ENCODE measurements at places on chromosomes 6 and 20. TPM values are rescaled to one million over a fixed set of nuclear protein-coding genes. Genes with fewer than 3 reads are reported as not detected.

- H3K4me3 ChIP-seq, result no peak overlapping the region
- H3K36me3 ChIP-seq, result no peaks in the 10 kb centered on the region
- H3K4me1 ChIP-seq, result no peaks in the 10 kb centered on the region
- DNase-seq, result no peak
- no peaks in the 10 kb centered on the region for H3K27me3 ChIP-seq
- H3K27ac ChIP-seq, result no peak overlapping the region
These were observed 111.8 kb downstream of the CHD6 start for GRCh38 chr20:41506192-41506915.

DNA sequence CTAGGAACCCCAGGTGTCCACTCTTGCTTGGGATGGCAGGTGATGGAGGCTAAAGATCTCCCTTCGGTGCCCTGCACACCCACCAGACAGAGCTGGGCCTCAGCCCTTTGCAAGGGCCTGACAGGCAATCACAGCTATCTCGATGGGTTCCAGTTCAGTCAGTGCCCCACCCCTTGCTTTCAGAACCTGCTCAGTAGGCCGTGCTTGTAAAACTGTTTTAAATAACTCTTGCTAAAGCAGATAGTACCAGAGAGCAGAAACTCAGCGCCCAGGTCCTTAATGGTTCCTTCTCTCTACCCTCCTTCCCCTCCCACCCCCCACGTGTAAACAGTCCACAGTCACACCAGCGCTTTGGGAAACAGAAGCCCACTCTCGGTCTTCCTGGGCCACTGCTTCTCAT is 39.2 kb downstream of the C6orf132 start:
- peaks cover 18% of the 10 kb centered on the region for H3K4me1 ChIP-seq
- DNase-seq, result no peak
- H3K27me3 ChIP-seq, result no peaks in the 10 kb centered on the region
- no peak overlapping the region for H3K4me3 ChIP-seq

DNA sequence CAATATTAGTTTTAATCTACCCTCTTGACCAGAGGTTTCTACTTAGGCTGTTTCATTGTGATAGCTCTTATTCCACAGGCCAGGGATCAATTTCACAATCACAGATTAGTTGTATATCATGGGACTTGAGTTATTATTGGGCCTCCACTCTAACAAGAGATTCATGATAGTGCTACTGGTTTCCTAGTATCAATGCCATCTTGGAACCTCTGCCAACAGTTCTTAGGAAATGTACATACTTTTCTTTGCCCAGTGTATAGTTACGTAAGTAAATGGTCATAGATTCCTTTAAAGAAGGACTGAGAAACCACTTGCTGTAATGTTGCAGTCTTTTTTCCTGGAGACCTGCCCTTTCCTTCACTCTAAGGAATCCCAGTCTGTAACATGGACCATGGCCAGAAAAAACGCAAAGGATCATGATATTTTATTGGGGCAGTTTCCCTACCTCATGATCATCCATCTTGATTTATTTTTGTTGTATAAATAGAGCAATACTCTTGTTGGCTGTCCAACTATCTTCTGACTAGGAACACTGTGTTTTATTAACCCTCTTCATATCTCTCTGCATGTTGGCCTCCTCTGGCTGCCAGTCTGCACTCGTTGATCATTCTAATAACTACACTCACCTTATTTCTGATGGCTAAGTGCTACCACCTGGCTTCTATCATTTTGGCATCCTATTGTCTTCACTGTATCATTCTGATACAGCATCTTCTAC is 38.0 kb upstream of the VGLL2 start:
- no peak for DNase-seq
- H3K4me1 ChIP-seq, result no peaks in the 10 kb centered on the region
- H3K27me3 ChIP-seq, result no peaks in the 10 kb centered on the region
- H3K36me3 ChIP-seq, result no peaks in the 10 kb centered on the region

- H3K4me3 ChIP-seq, result no peak overlapping the region
- H3K36me3 ChIP-seq, result no peaks in the 10 kb centered on the region
- DNase-seq, result no peak
- H3K4me1 ChIP-seq, result no peaks in the 10 kb centered on the region
These were observed 10.5 kb upstream of the DHX35 start for GRCh38 chr20:38951611-38952010.

- H3K27ac ChIP-seq, result peak overlapping the region; percentile 98
- no peaks in the 10 kb centered on the region for H3K27me3 ChIP-seq
- no peaks in the 10 kb centered on the region for H3K36me3 ChIP-seq
These were observed 2.7 kb downstream of the CEBPB start for GRCh38 chr20:50193199-50193835.

- DNase-seq, result peak; percentile 35
- H3K36me3 ChIP-seq, result no peaks in the 10 kb centered on the region
- H3K4me1 ChIP-seq, result peaks cover 15% of the 10 kb centered on the region
- peak overlapping the region; percentile 91 for H3K4me3 ChIP-seq
- H3K27ac ChIP-seq, result peak overlapping the region; percentile 76
These were observed 510 bp downstream of the NDRG3 start for GRCh38 chr20:36745234-36745926.

GRCh38 chr6:28489366-28490204 is 26.0 kb downstream of the GPX6 start:
- H3K4me1 ChIP-seq, result peaks cover 7% of the 10 kb centered on the region
- H3K4me3 ChIP-seq, result peak overlapping the region; percentile 45
- no peaks in the 10 kb centered on the region for H3K36me3 ChIP-seq
- peak; percentile 82 for DNase-seq

- peak within 1 kb of the TSS; percentile 49 for H3K4me3 ChIP-seq
- H3K36me3 ChIP-seq, result no peaks in the 10 kb centered on the region
- H3K27ac ChIP-seq, result no peak within 1 kb of the TSS
- peaks cover 6% of the 10 kb centered on the region for H3K27me3 ChIP-seq
- peak; percentile 84 for DNase-seq
These were observed at the start of gene SIM1 for GRCh38 chr6:100464903-100465700. TSS of gene SIM1 (minus strand) at chr6:100464921. CDS start at chr6:100463468, 1,453 bp downstream.

GRCh38 chr6:20541382-20541781 is 7.1 kb downstream of the CDKAL1 start:
- no peak for DNase-seq
- no peak overlapping the region for H3K27ac ChIP-seq
- no peaks in the 10 kb centered on the region for H3K36me3 ChIP-seq
- H3K4me1 ChIP-seq, result peaks cover 5% of the 10 kb centered on the region

DNA sequence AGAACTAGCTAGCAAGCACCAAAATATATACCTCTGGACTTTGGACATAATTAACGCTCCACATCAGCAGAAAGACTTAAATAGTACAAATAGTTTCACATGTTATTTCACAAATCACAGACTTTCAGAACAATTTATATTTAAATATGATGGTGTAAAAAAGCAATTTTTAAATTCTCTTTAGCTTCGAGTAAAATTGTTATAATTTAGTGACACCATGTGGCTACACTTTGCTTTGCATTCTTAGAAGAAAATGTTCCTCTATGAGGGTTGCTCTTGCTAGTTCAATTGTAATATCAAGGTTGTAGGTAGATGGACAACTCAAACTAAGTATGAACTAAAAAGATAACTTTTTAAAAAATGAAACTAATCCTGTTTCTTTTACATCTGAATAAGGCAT is 69.0 kb downstream of the BTBD9 start:
- H3K27me3 ChIP-seq, result no peaks in the 10 kb centered on the region
- DNase-seq, result no peak
- H3K4me1 ChIP-seq, result no peaks in the 10 kb centered on the region
- no peak overlapping the region for H3K27ac ChIP-seq
- no peak overlapping the region for H3K4me3 ChIP-seq
- no peaks in the 10 kb centered on the region for H3K36me3 ChIP-seq

- H3K27ac ChIP-seq, result no peak overlapping the region
- no peaks in the 10 kb centered on the region for H3K4me1 ChIP-seq
- DNase-seq, result no peak
- no peak overlapping the region for H3K4me3 ChIP-seq
- no peaks in the 10 kb centered on the region for H3K36me3 ChIP-seq
These were observed 39.4 kb downstream of the SCML4 start for GRCh38 chr6:107784669-107785068.

- no peak overlapping the region for H3K27ac ChIP-seq
- H3K4me3 ChIP-seq, result peak overlapping the region; percentile 62
- peak; percentile 34 for DNase-seq
- no peaks in the 10 kb centered on the region for H3K27me3 ChIP-seq
- H3K36me3 ChIP-seq, result no peaks in the 10 kb centered on the region
These were observed 559 bp upstream of the EYA4 start for GRCh38 chr6:133240511-133241085.

DNA sequence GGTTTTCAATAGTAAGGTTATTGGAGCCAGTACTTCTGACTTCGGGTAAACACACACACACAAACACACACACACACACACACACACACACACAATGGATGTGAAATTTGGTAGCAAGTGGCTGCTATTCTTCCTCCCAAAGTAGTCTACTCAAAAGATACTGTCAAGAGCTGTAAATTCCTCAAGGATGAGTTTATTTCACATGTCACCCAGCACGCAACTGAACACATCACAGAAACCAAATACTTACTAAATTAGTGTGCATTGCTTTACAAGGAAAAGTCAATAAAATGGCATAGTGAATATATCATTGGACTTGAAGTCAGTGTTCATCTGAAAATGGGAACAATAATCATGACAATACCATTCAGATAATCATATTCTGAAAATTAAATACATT is 32.9 kb downstream of the MMUT start:
- H3K27me3 ChIP-seq, result no peaks in the 10 kb centered on the region
- H3K36me3 ChIP-seq, result no peaks in the 10 kb centered on the region
- H3K4me1 ChIP-seq, result no peaks in the 10 kb centered on the region
- no peak for DNase-seq
- H3K4me3 ChIP-seq, result no peak overlapping the region

DNA sequence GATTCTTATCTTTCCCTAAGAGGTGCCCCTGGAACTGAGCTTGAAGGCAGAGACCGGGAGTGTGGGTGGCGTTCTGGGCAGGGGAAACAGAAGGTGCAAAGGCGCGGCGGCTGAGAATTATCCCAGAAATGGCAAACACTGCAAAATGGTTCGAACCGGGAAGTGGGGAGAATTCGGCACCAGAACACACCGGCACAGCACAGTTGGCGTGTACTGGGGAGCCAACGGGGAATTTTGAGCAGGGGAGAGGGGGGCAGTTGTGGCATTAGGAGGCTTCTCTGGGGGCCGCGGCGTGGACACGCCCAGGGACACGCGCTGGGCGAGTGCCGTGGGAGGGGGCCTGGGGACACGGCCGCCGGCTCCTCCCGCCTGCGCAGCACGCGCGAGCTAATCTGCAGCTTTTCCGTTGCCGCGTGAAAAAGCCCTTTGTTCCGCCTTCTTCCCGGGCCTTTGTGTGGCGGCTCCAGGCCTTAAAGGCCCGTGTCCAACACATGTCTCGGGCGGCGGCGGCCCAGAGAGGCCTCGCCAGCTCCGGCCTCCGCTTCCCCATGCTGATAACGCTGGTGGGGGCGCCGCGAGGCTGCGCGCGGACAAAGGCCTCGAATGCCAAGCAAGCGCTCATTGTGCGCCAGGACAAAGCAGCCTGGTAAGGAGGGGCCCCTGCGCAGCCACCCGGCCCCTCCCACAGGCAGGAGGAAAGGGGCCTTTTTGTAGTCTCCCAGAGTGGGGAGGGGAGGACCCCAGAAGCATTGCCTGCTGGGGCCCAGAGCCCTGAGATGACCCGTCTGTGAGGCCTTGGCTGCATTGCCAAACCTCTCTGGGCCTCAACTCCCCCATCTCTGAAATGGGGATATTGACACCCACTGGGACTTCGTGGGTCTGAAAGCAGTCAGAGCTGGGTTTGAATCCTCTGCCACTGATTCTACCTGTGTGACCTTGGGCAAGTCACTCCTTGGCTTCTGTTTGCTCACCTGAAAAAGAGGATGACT is 82.8 kb downstream of the CD40 start:
- peak overlapping the region; percentile 31 for H3K27ac ChIP-seq
- peaks cover 29% of the 10 kb centered on the region for H3K4me1 ChIP-seq
- DNase-seq, result peak; percentile 84
- H3K36me3 ChIP-seq, result no peaks in the 10 kb centered on the region

DNA sequence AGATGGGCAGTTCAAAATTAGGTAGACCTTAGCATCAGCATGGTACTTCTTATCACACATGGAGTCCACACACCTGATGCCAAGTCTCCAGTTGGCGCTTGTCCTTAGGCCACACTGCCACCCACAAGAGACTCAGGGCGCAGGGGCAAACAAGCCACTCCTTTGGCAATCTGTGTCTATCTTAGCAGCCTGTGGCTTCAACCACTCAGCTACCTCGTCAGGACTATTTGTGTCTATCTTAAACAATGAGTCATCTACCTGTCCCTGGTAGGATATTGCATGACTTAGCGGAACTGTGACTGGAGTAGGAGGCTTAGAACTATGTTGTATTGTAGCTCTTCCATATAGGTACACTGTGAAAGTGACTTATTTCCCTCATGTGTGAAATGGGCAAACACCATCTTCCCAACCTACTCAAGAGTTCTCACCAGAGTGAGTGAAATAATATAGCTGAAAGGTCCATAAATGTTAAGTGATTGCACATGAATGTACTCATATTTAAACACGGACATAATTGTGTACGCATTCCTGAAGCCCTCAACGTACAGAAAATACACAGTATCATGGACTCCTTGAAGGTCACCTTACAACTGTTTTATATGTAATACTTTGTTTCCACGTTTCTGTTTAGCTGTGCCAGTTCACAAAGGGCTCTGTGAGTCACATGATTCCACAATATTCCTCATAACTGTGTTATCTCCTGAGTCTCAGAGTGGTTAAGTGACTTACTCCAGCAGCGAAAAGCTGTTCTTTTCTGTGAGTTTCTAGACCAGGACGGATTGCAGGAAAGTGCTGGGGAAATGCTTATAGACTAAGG is 1.6 kb downstream of the TRIM27 start:
- H3K27ac ChIP-seq, result peak overlapping the region; percentile 85
- peaks cover 18% of the 10 kb centered on the region for H3K4me1 ChIP-seq
- no peaks in the 10 kb centered on the region for H3K36me3 ChIP-seq
- peak overlapping the region; percentile 99 for H3K4me3 ChIP-seq
- H3K27me3 ChIP-seq, result no peaks in the 10 kb centered on the region

DNA sequence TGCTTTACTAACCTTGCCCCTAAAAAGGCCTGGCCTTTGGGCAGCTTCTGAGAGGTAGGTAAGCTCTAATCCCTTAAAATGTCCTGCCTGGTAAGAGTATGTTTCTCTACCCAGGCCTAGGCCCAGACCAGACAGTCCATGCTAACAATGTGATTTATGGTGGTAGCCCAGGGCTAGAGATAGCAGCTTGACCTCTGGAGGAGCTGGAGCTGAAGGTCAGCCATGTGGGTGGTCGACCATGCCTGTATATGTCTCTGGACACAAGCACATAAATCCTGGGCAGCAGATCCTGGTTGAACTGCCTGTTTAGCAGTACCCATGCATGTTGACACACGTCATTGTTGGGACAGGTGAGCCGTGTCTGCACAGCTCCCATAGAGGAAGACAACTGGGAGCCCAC is 62.1 kb upstream of the PHACTR1 start:
- no peaks in the 10 kb centered on the region for H3K36me3 ChIP-seq
- no peaks in the 10 kb centered on the region for H3K27me3 ChIP-seq
- no peak overlapping the region for H3K4me3 ChIP-seq

DNA sequence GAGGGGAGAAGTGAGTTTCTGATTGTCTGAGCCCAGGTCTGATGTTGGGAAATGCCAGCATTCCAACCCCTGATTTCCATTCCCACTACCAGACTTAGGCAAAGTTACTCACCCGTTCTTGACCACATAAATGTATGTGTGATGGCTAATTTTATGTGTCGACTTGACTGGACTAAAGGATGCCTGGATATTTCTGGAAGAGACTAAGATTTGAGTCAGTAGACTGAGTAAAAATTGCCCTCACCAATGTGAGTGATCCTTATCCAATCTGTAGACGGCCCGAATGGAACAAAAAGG is 95.8 kb upstream of the TAB2 start:
- H3K27me3 ChIP-seq, result no peaks in the 10 kb centered on the region
- no peaks in the 10 kb centered on the region for H3K36me3 ChIP-seq
- no peak overlapping the region for H3K4me3 ChIP-seq
- no peak for DNase-seq

Gene RPP40
- 10.8 TPM for total RNA-seq

Gene TREM2
- total RNA-seq, result 0.63 TPM

Gene MCCD1
- not detected for total RNA-seq

Gene SLC22A7
- not detected for total RNA-seq

Gene METTL24
- total RNA-seq, result 3.5 TPM

Gene GRM1
- 5.6 TPM for total RNA-seq

Gene FRK
- 3.7 TPM for total RNA-seq
